Activated T-cell treated with anti-CD3 and anti-CD28 coated beads, Interleukin-2, amount 50 U/mL, for 48 hours (primary cell): ENCODE measurements at places on chromosomes 4 and X.

DNA sequence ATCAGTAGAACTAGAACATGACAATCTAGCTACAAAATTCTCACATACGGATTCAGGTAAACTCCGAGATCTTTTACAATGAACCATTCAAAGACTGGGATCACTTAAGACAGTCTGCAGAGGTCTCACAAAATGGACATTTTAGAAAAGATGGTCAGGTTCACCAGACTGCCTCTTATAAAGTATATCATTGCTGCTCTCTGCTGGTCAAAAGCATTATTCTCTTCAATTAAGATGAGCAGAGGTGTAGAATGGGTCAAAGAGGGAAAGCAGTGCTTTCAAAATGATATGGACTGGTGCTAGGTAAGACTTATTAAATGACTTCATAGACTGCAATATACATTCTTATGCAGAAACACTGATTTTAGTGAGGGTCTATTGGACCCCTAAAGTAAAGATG is 434.7 kb downstream of the PACRGL start:
- DNase-seq = no peak

- DNase-seq = no peak
These were observed 103.4 kb upstream of the PJA1 start for GRCh38 chrX:69268611-69269010.

GRCh38 chr4:188372058-188372457 is 232.8 kb downstream of the TRIML1 start:
- no peak for DNase-seq

GRCh38 chr4:81454499-81454898 is 17.2 kb downstream of the RASGEF1B start:
- peak; percentile 47 for DNase-seq

GRCh38 chr4:88737307-88737941 is 39.8 kb upstream of the NAP1L5 start:
- DNase-seq = no peak

- DNase-seq = no peak
These were observed 29.7 kb upstream of the DIPK2B start for GRCh38 chrX:45230410-45230809.

DNA sequence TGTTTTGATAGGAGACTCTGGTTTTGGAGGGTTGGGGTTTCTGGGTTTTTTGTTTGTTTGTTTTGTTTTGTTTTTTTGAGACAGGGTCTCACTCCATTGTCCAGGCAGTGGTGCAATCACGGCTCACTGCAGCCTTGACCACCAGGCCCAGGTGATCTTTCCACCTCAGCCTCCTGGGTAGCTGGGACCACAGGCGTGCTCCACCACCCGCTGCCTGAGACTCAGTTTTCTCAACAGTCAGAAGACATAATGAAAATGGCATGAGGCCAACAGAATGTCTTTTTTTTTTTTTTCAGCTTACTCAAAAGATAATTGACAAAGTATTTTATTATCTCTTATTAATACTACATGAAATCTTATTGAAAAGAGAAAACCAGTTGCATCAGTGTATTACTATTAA is 32.4 kb downstream of the TNIP2 start:
- no peak for DNase-seq
